ENCODE measurements at places on chromosomes 16 and 17. TPM values are rescaled to one million over a fixed set of nuclear protein-coding genes. Genes with fewer than 3 reads are reported as not detected.

The KRTAP16-1 gene
- total RNA-seq: not detected

The SYCE1L gene
- total RNA-seq: 5.7 TPM

The CCL5 gene
- total RNA-seq: 5.3 TPM

The PTX4 gene
- total RNA-seq: not detected

The FOXJ1 gene
- 7.7 TPM for total RNA-seq

The CORO6 gene
- 3.8 TPM for total RNA-seq

The TGFB1I1 gene
- 49.3 TPM for total RNA-seq

The IRX3 gene
- 40.7 TPM for total RNA-seq

The CRYM gene
- total RNA-seq: 9.0 TPM

The SLFN12L gene
- total RNA-seq: 4.0 TPM

The TP53TG3B gene
- total RNA-seq: not detected

The PHB1 gene
- total RNA-seq: 171 TPM

The PIPOX gene
- 1.1 TPM for total RNA-seq

The MARCHF10 gene
- 0.52 TPM for total RNA-seq

The PDILT gene
- total RNA-seq: not detected

The TEX19 gene
- total RNA-seq: not detected

The SULT1A4 gene
- 9.5 TPM for total RNA-seq

The CCDC200 gene
- 0.37 TPM for total RNA-seq

The SLFN11 gene
- total RNA-seq: 92.7 TPM

The HEATR9 gene
- 0.37 TPM for total RNA-seq

The KRT20 gene
- not detected for total RNA-seq

The C16orf87 gene
- 6.2 TPM for total RNA-seq

The SLC38A8 gene
- total RNA-seq: 0.65 TPM

The DNAH3 gene
- not detected for total RNA-seq

The KRT32 gene
- not detected for total RNA-seq

The CCL14 gene
- total RNA-seq: 14.2 TPM

The KRT27 gene
- 0.44 TPM for total RNA-seq

The KCNG4 gene
- total RNA-seq: not detected

The CLEC10A gene
- total RNA-seq: 9.6 TPM

The KRTAP4-3 gene
- total RNA-seq: not detected

The TP53TG3F gene
- 0.15 TPM for total RNA-seq

The TBC1D3E gene
- total RNA-seq: not detected

The TLCD1 gene
- total RNA-seq: 18.4 TPM

The FBXW10 gene
- not detected for total RNA-seq

The UNC13D gene
- 60.5 TPM for total RNA-seq

The KRT31 gene
- not detected for total RNA-seq

The CX3CL1 gene
- total RNA-seq: 20.3 TPM

The SRL gene
- total RNA-seq: 1.9 TPM

The KRTAP3-2 gene
- not detected for total RNA-seq

The PCTP gene
- total RNA-seq: 22.9 TPM

The SYNGR3 gene
- 0.31 TPM for total RNA-seq

The CSNK1D gene
- total RNA-seq: 122 TPM

The BHLHA9 gene
- not detected for total RNA-seq

The HOXB9 gene
- total RNA-seq: not detected

The OR1A1 gene
- not detected for total RNA-seq

The ATMIN gene
- total RNA-seq: 31.1 TPM

The BAIAP3 gene
- total RNA-seq: 2.6 TPM

The INCA1 gene
- total RNA-seq: 1.0 TPM

The ASPA gene
- 6.5 TPM for total RNA-seq

The KIF2B gene
- not detected for total RNA-seq

The BAHCC1 gene
- 13.6 TPM for total RNA-seq

The KRTAP2-2 gene
- not detected for total RNA-seq

The CA10 gene
- not detected for total RNA-seq

The DPEP3 gene
- total RNA-seq: not detected

The CCL17 gene
- 1.1 TPM for total RNA-seq

The TBC1D3H gene
- not detected for total RNA-seq

The TMEM238L gene
- not detected for total RNA-seq

The SULT1A2 gene
- 16.6 TPM for total RNA-seq

The SNX20 gene
- total RNA-seq: 17.6 TPM

Data from left lung (tissue), 14 donors.